Esophagus squamous epithelium (tissue), 5 donors: ENCODE measurements at places on chromosomes 7 and 10.

- DNase-seq = no peak
Measured at GRCh38 chr10:64468219-64468618, 947.0 kb downstream of the REEP3 start.

- DNase-seq = no peak
Measured at GRCh38 chr7:141339603-141340002, 211.6 kb upstream of the AGK start.

- no peak for DNase-seq
Measured at GRCh38 chr10:21627331-21627730, 93.3 kb downstream of the MLLT10 start.

DNA sequence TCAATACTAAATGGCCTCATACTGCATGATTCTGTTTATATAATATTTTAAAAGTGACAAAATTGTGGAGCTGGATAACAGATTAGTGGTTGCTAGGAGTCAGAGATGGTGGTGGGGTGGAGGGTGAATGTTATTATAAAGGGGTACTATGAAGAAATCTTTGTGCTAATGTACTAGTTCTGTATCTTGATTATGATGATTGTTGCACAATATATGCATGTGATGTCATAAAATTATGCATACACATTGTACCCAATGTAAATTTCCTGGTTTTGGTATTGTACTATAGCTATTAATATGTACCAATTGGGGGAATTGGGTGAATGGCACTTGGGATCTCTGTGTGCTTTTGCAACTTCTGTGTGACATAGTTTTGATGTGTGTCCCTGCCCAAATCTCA is 112.2 kb downstream of the TMEM26 start:
- no peak for DNase-seq

DNA sequence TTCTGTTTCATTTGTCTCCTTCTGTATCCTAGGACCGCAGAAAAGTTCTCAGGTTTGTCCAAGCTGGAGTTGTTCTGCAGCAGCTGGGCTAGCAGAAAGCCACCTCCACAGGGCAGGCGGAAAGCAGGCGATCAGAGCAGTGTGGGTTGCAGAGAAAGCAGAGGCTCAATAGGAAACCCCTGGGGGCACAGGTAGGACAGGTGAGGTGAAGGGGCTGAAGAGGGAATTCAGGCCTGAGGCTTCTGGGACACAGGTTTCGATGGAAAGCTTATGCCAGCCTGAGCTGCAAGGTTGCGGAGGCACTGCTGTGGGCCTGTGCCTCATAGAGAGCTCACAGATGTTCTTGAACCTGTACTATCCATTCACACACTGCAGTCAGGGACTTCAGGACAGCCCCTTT is 194.9 kb upstream of the TPK1 start:
- DNase-seq = no peak

DNA sequence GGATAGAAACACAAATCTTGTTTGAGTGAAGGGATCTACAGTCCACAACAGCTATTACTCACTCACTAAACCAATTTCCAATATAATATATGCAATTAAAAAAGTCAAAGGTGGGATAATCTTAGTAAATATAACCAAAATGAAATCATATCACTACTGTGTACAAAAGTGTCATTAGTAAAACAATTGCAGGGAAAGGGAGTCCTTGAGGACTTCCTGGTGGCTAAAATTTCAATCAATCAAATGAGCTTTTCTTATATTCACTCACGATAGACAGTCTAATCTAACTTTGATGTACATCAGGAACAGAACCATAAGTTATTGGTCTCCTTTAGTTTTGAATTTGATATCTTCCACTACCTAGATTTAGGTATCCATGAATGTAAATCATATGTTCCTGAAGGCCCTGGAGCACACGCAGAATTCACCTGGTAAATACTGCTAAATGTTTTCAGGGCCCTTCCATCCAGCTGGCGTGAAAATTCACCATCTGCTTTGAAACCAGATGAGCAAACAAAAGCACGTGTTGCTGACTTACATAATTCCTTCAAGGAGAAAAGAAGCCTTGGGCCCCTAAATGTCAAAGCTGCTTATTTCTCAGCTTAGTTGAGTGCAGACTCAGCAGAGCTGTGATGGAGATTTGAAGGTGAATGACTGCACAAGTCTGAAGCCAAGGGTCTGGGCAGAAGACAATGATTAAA is 159.3 kb upstream of the TMEM196 start:
- no peak for DNase-seq

DNA sequence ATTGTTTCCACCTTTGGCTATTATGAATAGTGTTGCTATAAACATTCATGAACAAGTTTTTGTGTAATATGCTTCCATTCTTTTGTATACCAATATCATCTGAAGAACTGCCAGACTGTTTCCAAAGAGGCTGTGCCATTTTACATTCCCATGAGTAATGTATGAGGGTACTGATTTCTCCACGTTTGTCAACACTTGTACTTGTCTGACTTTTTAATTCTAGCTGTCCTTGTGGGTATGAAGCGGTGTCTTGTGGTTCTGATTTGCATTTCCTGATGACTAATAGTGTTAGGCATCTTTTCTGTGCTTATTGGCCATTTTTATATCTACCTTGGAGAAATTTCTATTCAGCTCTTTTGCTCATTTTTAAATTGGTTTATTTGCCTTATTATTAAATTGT is 52.8 kb downstream of the LSMEM1 start:
- DNase-seq = no peak

DNA sequence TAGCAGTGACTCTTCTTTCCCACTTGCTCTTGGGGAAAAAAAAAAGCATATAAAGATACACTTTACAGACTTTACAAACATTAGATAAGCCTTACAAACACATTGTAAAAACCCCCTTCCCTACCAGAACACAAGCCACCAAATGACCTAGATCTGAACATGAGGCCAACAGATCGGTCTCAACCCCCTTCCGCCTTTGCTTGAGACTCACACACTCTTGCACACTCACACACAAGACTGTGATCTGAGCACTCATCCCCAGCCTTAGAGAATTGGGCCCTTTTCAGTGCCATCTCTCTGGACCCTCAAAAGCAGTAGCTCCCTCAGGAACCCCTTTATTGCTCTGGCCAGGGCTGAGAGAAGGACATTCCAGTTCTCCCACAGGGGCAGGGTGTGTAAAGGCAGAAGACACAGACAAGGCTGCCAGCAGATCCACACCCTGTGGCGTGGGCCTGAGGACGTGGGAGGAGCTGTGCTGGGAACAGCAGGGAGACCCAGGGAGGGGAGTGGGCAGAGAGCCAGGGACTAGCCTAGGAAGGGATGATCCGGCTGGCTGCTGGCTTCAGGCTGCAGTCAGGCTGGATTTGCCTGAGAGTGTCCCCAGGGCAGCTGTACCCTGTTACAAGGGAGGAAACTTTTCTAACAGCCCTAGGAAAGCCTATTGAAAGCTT is 206.7 kb downstream of the KIAA1217 start:
- no peak for DNase-seq

GRCh38 chr10:46282842-46283574 is 3.8 kb upstream of the ANTXRL start:
- DNase-seq = no peak

DNA sequence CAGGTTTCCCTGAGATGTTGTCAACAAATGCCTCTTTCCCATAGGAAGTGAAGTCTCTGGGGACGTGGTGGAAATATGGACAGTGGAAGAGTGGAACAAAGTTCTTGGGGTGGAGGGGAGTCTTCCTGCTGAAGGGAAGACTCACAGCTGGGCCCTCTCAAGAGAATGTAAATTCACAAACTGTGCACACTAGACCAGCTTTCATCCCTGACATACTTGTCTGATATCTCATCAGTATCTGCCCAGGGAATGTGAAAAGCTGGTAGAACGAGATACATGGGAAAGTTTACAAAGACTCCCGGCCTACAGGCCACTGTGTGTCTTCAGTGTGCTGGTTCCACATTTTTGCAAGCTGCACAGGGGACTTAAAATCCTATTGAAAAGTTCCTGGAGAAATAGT is 16.7 kb upstream of the CCDC3 start:
- DNase-seq = no peak

GRCh38 chr10:105950410-105950809 is 1214.1 kb downstream of the SORCS1 start:
- no peak for DNase-seq

DNA sequence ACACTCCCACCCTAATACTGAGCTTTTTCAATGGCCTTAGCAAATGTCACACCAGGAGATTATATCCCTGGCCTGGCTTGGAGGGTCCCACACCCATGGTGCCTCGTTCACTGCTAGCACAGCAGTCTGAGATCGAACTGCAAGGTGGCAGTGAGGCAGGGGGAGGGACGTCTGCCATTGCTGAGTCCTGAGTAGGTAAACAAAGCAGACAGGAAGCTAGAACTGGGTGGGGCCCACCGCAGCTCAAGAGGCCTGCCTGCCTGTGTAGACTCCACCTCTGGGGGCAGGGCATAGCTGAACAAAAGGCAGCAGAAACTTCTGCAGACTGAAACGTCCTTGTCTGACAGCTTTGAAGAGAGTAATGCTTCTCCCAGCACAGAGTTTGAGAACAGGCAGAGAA is 338.9 kb upstream of the MBL2 start:
- DNase-seq = no peak

GRCh38 chr10:102408728-102409603 is 9.6 kb downstream of the PSD start:
- DNase-seq = no peak

- DNase-seq = no peak
Measured at GRCh38 chr7:106865130-106866041, at the start of gene PIK3CG. Gene PIK3CG, plus strand, starts transcription at chr7:106865282. Its CDS starts 2,280 bp downstream, at chr7:106867562.

GRCh38 chr10:72414642-72415041 is 59.9 kb upstream of the DNAJB12 start:
- DNase-seq = no peak

- no peak for DNase-seq
Measured at GRCh38 chr10:121033366-121033765, 182.2 kb downstream of the WDR11 start.

- DNase-seq = no peak
Measured at GRCh38 chr7:19930851-19931250, 157.4 kb upstream of the TMEM196 start.

- DNase-seq = no peak
Measured at GRCh38 chr7:121138262-121138933, 149.9 kb downstream of the CPED1 start.

DNA sequence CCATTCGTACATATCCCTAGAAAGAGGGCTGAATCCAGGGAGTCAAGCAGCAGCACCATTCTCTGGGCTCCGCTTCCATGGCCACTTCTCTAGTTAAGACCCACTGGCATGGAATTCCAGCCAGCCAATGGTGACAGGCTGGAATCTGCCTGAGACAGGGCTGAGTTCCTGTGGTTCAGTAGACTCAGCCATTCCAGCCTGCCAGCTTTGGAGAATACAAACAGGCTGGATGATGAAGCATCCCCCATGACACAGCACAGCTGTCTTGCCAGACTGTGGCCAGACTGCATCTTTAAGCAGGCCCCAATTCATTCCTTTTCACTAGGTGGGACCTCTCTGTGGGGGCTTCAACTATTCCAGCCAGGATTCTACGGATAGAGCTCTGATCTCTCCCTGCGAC is 329.6 kb downstream of the XPNPEP1 start:
- no peak for DNase-seq

DNA sequence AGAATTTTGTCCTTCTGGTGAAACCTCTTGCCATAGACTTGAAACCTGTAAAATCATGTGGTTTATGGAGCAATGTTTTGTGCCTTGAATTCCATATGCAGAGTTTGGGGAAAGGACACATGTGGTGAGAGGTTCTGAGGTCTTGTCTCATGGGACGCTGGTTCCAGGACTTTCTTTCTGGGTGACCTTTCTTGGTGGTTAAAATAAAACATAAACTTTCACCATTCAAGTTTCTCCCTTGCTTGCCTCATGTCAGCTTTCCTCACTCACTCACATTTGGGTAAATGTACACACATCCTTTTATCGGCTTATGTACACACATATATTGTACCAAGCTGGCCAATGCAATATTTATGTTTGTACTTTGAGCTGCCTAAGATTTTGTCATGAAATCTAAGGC is 144.9 kb upstream of the CELF2 start:
- DNase-seq = no peak

GRCh38 chr10:78805176-78805575 is 263.6 kb upstream of the ZMIZ1 start:
- DNase-seq = no peak

DNA sequence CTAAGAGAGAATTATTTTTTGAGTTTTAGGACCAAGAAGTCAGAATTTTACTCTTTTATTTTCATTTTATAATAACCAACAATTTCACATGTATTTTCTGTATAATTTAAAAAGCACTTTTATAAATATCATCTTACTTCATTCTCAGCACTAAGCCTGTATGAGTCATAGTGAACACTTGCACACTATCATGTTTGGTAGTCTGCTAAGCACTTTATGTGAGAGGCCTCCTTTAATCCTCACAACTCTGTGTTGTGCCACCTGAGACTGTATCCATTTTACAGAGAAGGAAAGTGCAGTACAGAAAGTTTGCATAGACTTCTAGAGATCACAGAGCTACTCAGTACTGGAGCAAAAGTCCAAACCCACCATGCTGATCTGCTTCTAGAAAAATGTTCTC is 939.6 kb downstream of the NRG3 start:
- no peak for DNase-seq

DNA sequence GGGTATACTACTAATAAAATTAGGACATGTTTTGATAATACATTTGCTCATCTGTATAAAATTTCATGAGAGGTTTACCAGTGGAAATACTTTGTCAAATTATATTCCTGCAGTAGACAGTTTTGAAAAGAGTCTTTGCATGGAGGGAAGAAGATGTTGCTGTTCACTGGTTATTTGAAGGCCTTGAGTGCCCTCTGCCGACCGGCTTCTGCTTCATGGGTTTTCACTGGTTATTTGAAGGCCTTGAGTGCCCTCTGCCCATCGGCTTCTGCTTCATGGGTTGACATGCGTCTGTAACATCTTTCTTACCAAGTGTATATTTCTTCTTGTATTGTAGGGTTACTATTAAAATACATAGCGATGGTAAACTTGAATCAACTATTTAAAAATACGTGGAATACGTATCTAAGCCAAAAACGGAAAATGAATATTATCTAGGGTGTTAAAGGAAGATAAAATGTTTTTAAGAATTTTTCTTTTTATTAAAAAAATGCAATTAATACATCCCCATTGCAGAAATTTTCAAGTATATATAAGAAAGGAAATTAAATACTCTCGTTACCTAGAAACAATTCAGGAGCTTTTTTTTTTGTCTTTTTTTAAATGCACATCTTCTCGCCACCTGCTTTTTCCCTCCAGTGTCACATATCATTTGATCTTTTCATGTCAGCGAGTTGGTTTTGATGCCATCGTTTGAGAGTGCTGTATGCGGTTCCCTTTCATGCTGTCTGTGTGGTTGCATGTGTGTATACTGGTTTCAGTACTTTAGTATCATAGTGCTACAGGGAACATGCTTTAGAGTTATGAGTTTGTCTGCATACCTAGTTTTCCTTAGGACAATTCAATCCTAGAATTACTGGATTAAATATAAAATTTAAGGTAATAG is 73.4 kb downstream of the SHH start:
- DNase-seq = no peak
